ENCODE measurements at places on chromosomes 11 and 22.

GRCh38 chr11:69828971-69829344 is 9.7 kb upstream of the FGF3 start:
- no peak overlapping the region for H3K27ac ChIP-seq
- H3K36me3 ChIP-seq: no peaks in the 10 kb centered on the region
- no peak for DNase-seq
- no peaks in the 10 kb centered on the region for H3K27me3 ChIP-seq
- H3K4me1 ChIP-seq: no peaks in the 10 kb centered on the region
- H3K4me3 ChIP-seq: no peak overlapping the region

DNA sequence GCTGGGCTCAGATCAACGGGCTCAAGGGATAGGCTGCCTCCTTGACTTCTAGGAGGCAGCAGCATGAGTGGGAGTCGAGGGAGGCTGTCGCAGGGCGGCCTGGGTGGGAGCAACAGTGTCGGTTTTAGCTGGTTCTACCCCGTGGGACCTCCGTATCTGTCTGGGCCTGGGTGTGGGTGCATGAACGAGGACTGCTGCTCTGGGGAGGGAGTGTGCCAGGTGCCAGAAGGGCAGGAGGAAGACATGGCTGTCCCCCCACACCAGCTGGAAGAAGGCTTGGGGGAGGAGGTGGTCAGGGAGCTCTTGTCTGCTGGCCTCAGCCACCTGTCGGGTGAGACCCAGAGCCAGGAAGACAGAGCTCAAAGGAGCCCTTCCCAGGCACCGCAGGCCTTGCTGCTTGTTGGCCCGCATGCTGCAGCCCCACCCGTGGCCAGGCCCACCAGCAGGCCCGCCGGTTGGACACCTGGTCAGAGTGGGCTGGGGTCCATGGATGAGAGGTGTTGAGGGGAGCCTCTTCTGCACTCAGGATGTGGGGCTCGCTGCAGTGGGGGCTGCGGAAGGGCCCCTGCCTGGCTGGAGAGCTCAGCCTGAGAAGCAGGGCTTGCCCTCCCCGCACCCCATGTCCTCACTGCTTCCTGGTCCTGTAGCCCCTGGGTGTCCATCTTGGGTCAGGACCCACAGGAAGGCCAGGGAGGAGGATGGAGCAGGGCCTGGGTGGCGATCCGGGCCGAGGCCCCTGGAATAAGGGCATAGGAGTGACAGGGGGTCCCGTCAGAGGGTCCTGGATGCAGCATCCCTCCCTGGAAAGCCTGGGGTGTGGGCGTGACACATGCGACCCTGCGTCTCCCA is 3.4 kb downstream of the CEND1 start:
- no peak overlapping the region for H3K27ac ChIP-seq
- DNase-seq: no peak
- no peaks in the 10 kb centered on the region for H3K36me3 ChIP-seq
- H3K4me1 ChIP-seq: peaks cover 19% of the 10 kb centered on the region
- peaks cover 53% of the 10 kb centered on the region for H3K27me3 ChIP-seq

GRCh38 chr11:125236072-125236825 is 71.7 kb downstream of the PKNOX2 start:
- no peaks in the 10 kb centered on the region for H3K27me3 ChIP-seq
- no peak for DNase-seq
- no peak overlapping the region for H3K27ac ChIP-seq
- H3K36me3 ChIP-seq: no peaks in the 10 kb centered on the region
- H3K4me1 ChIP-seq: no peaks in the 10 kb centered on the region
- no peak overlapping the region for H3K4me3 ChIP-seq

GRCh38 chr11:91926965-91927364 is 297.7 kb upstream of the FAT3 start:
- no peaks in the 10 kb centered on the region for H3K27me3 ChIP-seq
- no peaks in the 10 kb centered on the region for H3K36me3 ChIP-seq
- H3K4me1 ChIP-seq: peaks cover 3% of the 10 kb centered on the region
- peak; percentile 53 for DNase-seq
- no peak overlapping the region for H3K4me3 ChIP-seq

- no peaks in the 10 kb centered on the region for H3K36me3 ChIP-seq
- no peaks in the 10 kb centered on the region for H3K27me3 ChIP-seq
- no peak overlapping the region for H3K4me3 ChIP-seq
- DNase-seq: no peak
- H3K27ac ChIP-seq: no peak overlapping the region
These were observed 1419.8 kb upstream of the TENM4 start for GRCh38 chr11:80860632-80861031.

DNA sequence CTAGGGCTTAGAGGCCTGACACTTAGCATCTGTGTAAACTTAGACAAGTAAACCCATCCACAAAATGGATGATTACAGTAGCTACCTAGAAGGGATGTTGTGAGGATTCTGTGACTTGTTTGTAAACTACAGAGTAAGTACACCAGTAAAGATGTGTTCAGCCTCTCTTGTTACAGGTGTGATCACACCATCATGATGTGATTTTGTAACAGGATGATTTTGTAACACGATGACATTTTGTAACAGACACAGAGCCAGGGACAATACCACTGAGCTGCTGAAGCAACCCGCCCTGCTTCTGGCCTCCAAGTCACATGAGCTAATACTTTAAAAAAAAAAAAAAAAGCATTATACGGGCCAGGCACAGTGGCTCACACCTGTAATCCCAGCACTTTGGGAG is 17.0 kb downstream of the FADD start:
- no peaks in the 10 kb centered on the region for H3K4me1 ChIP-seq
- no peak for DNase-seq
- H3K27me3 ChIP-seq: no peaks in the 10 kb centered on the region
- H3K27ac ChIP-seq: no peak overlapping the region
- no peaks in the 10 kb centered on the region for H3K36me3 ChIP-seq

GRCh38 chr11:47236482-47236881 is 12.1 kb downstream of the ACP2 start:
- no peak for DNase-seq
- no peaks in the 10 kb centered on the region for H3K27me3 ChIP-seq
- no peak overlapping the region for H3K4me3 ChIP-seq
- peaks cover 37% of the 10 kb centered on the region for H3K36me3 ChIP-seq
- no peaks in the 10 kb centered on the region for H3K4me1 ChIP-seq
- H3K27ac ChIP-seq: no peak overlapping the region

GRCh38 chr11:46801694-46802470 is 44.2 kb downstream of the CKAP5 start:
- no peak overlapping the region for H3K27ac ChIP-seq
- no peak overlapping the region for H3K4me3 ChIP-seq
- H3K36me3 ChIP-seq: peaks cover 37% of the 10 kb centered on the region
- H3K4me1 ChIP-seq: no peaks in the 10 kb centered on the region
- DNase-seq: no peak

GRCh38 chr11:43987384-43988039 is 45.1 kb downstream of the C11orf96 start:
- peak overlapping the region; percentile 78 for H3K27ac ChIP-seq
- peaks cover 34% of the 10 kb centered on the region for H3K4me1 ChIP-seq
- no peak overlapping the region for H3K4me3 ChIP-seq
- no peaks in the 10 kb centered on the region for H3K36me3 ChIP-seq
- H3K27me3 ChIP-seq: no peaks in the 10 kb centered on the region

DNA sequence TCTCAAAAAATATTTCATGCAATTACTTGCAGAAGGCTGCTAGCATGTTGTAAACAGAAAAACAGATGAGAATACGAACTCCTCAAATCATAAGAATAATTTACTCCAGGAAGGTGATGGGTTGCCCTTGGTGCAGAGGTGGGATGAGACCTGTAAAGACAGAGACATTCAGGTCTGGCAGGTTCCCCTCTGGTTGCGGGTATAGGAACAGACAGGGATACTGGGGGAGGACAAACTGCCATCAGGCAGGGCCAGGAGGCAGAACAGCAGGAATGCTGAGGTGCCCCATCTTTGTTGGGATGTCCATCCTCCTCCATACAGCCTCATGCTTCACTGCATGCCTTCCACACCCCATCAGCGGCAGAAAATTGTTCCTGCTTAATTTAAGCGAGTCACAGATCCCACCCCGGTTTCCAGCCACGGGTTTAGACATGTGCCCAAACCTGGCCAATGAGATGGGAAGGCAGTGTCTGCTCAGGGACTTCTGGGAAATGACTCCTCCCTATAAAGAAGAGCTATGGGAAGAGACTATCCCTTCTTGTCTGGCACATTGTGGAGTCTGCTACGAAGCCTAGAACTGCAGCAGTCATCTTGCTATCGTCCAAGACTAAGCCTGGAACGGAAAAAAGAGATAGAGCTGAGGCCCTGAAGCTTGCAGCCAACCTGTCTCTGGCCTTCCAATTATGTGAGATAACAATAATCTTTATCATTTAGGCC is 23.1 kb upstream of the IRAG1 start:
- H3K27me3 ChIP-seq: no peaks in the 10 kb centered on the region
- H3K4me3 ChIP-seq: no peak overlapping the region
- H3K27ac ChIP-seq: no peak overlapping the region
- DNase-seq: no peak
- H3K4me1 ChIP-seq: no peaks in the 10 kb centered on the region

DNA sequence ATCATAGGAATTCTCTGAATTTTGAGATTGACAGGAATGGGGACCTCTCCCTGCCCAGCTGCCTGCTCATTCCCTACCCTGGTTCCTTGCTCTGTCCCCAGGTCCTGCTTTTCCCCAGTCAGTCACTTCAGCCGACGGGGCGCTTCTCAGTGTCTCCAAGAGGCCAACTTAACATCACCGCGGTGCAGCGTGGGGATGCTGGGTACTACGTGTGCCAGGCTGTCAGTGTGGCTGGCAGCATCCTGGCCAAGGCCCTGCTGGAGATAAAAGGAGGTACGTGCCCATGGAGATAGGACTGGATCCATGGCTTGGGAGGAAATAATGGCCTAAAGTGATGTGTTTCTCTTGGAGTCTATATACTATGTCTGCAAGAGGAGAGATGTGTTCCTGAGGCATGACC is 7.0 kb downstream of the ROBO3 start:
- H3K4me3 ChIP-seq: no peak overlapping the region
- H3K27me3 ChIP-seq: peaks cover 68% of the 10 kb centered on the region
- no peaks in the 10 kb centered on the region for H3K36me3 ChIP-seq
- DNase-seq: no peak

- H3K4me1 ChIP-seq: no peaks in the 10 kb centered on the region
- no peaks in the 10 kb centered on the region for H3K27me3 ChIP-seq
- H3K4me3 ChIP-seq: no peak overlapping the region
- H3K27ac ChIP-seq: no peak overlapping the region
- no peaks in the 10 kb centered on the region for H3K36me3 ChIP-seq
- no peak for DNase-seq
These were observed 58.7 kb downstream of the AHNAK start for GRCh38 chr11:62487738-62488551.

DNA sequence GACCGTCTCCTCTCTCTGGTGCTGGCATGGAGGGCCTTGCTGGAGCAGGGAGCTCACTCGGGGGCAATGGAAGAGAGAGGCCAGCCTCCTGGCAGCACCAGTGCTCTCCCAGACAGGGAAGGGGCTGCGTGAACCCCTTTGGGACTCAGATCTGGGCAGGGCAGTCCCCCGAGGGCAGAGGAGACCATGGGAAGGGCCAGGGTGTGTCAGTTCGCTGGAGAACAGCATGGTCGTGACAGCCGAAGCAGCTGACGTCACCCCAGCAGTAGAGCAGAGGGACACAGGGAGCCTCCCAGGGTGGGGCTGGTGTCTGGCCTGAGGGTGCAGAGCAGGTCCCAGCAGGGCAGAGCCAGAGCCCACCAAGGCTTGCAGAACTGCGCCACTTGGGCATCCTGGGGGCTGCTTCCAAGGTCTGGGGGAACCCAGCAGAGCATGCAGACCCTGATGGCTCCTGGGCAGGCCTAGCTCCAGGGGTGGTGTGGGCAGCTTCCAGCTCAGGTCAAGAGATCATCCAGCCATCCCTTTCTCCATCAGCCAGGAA is 71.0 kb upstream of the KCNQ1OT1 start:
- H3K36me3 ChIP-seq: no peaks in the 10 kb centered on the region
- no peaks in the 10 kb centered on the region for H3K4me1 ChIP-seq
- no peak overlapping the region for H3K27ac ChIP-seq
- H3K4me3 ChIP-seq: no peak overlapping the region
- DNase-seq: peak; percentile 58
